Ovary (tissue), 10 donors: ENCODE measurements at places on chromosomes 11 and 22.

GRCh38 chr11:43789700-43790443, 90.8 kb upstream of the ALKBH3 start:
- DNase-seq = no peak

- DNase-seq = no peak
Observed at GRCh38 chr11:30487200-30487898, 98.8 kb downstream of the MPPED2 start.

GRCh38 chr11:86180423-86180822, 64.1 kb upstream of the EED start:
- no peak for DNase-seq

- peak; percentile 39 for DNase-seq
Observed at GRCh38 chr11:93849751-93850593, 446 bp downstream of the VSTM5 start.
